ENCODE measurements at places on chromosomes 12 and 14.

GRCh38 chr12:27864521-27864920 is 84.5 kb upstream of the MANSC4 start:
- no peak for DNase-seq

DNA sequence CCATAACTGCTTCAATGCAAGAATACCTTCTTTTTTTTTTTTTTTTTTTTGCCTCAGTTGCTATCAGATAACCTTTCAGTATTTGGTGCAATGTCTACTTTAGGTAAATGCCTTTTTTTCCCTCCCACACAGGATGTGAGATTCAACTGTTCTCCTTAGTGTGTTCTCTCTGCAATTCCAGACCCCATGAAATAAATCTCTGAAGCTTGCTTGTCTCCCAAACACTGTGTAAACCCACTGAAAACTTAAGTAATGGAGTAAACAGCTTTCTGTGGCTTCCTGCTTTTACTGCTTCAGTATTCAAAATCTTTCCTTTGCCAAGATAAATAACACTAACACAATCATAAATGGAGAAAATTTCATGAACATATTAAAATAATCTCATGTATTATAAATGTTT is 55.8 kb upstream of the CLEC14A start:
- DNase-seq, result no peak

DNA sequence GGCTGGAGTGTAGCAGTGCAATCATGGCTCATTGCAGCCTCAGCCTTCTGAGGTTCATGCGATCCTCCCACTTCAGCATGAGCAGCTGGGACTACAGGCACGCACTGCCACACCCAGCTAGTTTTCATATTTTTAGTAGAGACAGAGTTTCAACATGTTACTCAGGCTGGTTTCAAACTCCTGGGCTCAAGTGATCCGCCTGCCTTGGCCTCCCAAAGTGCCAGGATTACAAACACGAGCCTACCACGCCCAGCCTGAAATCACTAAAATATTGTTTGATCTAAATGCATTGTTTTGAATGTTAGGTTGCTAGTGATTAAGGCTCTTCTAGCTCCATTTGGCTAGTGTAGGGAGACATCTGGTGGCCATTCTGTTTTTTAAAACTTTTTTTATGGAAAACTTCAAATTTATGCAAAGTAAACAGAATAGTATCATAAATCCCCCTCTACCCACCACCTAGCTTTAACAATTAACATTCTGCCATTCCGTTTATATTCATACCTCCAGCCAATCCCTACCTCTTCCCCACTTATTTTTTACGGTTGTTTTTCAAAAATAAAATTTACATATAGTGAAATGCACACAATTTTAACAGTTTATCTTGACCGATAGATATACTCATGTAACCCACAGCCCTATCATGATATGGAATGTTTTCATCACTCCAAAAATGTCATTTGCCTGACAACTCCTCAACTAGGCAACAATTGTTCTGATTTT is 37.8 kb downstream of the MYO1H start:
- DNase-seq, result peak; percentile 32

- DNase-seq, result no peak
These were observed at the start of gene TEAD4 for GRCh38 chr12:2959192-2959504. TEAD4 (plus strand) TSS chr12:2959397.

DNA sequence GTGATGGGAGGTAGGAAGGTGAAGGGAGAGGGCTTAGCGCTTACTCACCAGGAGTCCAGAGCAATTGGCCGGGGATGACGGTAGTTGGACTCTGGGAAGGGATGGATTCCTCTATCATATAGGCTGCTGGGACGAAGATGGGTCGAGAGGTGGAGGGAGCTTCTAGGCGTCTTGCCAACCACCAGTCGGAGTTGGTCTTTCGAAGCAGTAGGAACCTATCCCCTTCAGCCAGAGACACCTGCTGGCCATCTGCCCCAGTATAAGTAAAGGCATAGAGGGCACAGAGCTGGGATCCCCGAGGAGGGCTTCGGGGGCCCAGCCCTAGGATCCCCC is 657 bp downstream of the ARHGAP9 start:
- no peak for DNase-seq

DNA sequence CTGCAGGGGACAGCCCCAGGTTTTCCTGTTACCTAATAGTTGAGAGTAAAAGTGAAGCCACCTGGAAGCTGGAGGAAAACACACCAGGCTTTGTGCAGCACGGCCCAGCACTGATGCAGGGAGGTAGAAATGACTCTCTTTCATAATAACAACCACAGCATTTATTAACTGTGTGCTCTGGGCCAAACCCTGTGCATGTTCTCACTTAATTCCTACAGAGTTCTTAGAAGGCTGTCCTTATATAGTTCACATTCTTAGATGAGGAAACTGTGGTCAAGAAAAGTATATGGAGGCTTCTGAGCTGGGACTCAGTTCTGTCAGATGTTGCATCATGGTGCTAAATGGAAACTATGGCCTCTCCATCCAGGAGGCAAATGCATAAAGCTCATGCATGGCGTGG is 100.0 kb downstream of the PAPOLA start:
- DNase-seq, result no peak

DNA sequence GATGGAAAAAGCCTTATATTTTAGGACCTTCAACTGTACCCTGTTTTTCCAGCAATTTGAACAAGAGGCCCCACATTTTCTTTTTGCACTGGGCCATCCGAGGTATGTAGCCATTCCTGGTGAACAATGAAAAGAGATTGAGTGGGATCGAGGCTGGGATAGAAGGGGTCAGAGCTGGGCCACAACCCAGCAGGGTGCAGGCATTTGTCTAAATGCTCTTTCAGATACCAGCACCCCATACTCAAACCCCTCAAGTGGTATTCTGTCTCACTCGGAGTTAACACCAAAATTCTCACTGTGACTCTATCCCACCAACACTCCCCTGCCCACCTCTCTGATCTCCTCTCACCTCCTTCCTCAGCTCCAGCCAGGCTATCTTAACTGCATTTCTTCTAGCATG is 26.8 kb downstream of the DUSP6 start:
- DNase-seq, result no peak

DNA sequence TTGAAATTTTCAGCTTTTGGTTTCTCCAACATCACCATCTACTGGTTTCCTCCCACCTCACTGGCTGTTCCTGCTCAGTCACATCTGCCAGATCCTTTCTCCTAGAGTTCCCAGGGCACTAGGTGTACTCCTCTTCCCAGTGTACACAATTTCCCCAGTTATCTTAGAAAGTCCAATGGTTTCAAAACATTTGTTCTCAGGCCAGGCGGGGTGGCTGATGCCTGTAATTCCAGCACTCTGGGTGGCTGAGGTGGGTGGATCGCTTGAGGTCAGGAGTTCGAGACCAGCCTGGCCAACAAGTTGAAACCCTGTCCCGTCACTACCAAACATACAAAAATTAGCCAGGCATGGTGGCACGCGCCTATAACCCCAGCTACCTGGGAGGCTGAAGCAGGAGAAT is 60.7 kb downstream of the SPPL3 start:
- DNase-seq, result no peak

GRCh38 chr12:15547691-15548090 is 225.4 kb downstream of the PTPRO start:
- DNase-seq, result no peak

- DNase-seq, result no peak
These were observed 694.2 kb downstream of the SLC6A15 start for GRCh38 chr12:84218406-84218805.

DNA sequence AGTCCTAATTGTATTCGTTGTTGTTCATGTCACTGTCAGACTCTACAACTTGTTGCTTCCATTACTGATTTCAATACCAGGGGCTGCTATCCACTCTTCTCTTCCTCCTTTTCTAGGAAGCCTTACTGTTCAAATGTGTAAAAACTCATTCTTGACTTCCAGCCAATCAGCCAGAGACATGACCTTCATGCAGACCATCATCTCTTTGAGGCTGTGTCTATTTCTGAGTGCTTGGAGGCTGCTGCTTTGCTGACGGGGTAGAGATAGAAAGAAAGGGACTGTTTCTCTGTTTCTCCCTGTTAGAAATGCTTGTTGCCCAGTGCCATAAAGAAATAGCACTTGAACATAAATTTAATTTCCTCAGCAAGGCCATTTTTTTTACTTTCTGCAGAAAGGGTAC is 282.9 kb downstream of the RGS6 start:
- no peak for DNase-seq

- DNase-seq, result no peak
These were observed 79.2 kb downstream of the MDGA2 start for GRCh38 chr14:47596232-47596631.

- no peak for DNase-seq
These were observed 46.5 kb downstream of the ITPR2 start for GRCh38 chr12:26786491-26786864.

GRCh38 chr14:78608998-78609787 is 439.0 kb downstream of the NRXN3 start:
- no peak for DNase-seq

GRCh38 chr12:131357185-131357747 is 353.6 kb upstream of the SFSWAP start:
- no peak for DNase-seq

- DNase-seq, result no peak
These were observed 265.6 kb downstream of the TMEM117 start for GRCh38 chr12:44101475-44101874.

- DNase-seq, result no peak
These were observed 115.3 kb downstream of the ALG10B start for GRCh38 chr12:38431921-38432320.

DNA sequence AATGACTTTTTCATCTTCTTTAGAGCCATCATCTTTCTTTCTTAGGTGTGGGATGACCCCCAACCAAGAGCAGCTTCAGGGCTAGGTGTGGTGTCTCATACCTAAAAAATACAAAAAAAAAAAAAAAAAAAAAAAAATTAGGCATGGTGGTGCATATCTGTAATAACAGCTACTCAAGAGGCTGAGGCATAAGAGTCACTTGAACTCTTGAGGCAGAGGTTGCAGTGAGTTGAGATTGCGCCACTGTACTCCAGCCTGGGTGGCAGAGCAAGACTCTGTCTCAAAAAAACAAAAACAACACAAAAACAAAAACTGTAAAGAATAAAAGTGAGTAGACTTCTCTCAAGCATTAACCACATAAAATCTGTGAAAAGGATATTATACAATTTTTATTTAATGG is 8.0 kb upstream of the ATF7IP start:
- no peak for DNase-seq

DNA sequence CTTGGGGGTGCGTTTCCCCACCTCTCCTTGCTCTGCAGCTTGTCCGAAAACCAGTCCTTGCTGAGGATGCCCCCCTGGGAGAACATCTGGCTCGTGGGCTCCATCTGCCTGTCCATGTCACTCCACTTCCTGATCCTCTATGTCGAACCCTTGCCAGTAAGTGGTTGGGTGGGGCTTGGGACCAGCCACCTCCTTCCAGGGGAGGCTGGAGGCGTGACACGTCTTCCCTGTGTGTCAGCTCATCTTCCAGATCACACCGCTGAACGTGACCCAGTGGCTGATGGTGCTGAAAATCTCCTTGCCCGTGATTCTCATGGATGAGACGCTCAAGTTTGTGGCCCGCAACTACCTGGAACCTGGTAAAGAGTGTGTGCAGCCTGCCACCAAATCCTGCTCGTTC is 57.5 kb downstream of the ANAPC7 start:
- DNase-seq, result no peak

- no peak for DNase-seq
These were observed 28.9 kb downstream of the PNN start for GRCh38 chr14:39203659-39204606.

- DNase-seq, result no peak
These were observed 232.9 kb upstream of the CRY1 start for GRCh38 chr12:107326237-107326636.

- no peak for DNase-seq
These were observed 219.3 kb upstream of the PELI2 start for GRCh38 chr14:55898938-55899337.

GRCh38 chr12:116385486-116386217 is 108.2 kb upstream of the MED13L start:
- no peak for DNase-seq

DNA sequence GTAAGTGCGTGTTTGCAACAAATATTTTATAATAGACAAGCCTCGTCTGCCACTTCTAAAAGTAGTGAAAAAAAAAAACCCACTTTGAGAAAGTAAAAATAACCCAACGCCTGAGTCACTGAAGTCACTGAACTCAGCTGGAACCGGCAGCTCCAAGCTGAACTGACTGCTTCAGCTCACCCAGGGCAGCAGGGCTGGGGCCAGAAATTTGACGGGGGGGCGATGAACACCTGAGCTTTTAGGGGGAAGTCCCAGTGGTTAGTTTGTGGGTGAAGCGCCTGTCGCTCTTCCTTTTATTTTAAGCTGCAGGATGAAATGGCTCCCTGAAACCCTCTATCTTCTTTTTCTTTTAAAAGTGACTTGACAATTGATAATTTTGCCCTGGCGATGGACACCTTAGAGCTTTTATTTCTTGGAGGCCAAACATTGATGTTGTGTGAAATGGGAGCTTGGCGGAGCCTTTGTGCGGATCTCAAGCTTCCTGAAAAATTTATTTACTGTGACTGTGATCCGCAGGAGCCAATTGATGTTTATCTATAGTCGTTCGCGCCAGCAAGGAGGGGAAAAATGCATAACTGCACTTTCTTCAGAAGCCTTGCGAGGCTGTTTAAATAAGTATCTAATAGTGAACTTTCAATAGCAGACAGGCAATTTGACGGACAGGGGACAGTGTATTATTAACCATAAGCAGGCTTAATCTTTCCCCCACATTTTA is 173.2 kb upstream of the MYL2 start:
- DNase-seq, result no peak

DNA sequence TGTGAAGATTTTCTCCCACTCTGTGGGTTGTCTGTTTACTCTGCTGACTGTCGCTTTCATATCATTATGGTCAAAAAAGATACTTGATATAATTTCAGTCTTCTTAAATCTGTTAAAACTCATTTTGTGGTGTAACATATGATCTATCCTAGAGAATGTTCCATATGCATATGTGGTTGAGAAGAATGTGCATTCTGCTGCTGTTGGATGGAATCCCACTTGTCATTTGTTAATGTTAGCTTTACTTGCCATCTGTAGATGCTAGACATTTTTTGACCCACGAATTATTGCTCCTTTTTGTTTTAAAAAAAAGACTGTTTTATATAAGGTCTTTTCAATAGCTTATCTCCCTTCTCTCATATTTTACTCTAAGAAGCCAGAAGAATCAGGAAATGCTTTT is 26.3 kb upstream of the OR5AU1 start:
- no peak for DNase-seq

DNA sequence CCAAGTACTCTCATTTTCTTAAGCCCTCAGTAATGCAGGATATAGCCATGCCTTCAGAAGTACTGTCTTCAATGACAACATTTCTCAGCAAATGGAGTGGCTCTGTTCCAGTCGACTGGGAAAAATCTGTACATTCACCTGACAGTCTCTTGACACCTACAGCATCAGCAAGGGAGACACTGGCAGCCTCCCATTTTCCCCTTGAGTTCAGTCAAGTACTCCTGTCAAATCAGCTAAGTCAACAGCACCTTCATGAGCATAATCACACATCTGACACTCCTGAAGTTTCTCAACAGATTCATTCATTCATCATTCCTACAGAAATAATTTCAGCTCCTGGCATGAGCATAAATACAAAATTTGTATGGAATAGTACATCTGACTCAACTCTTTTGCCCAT is 46.1 kb downstream of the INTS13 start:
- DNase-seq, result no peak

GRCh38 chr12:111441107-111441928 is 35.6 kb downstream of the SH2B3 start:
- no peak for DNase-seq

- DNase-seq, result no peak
These were observed 112.3 kb downstream of the PAPOLA start for GRCh38 chr14:96614481-96614881.
